ENCODE measurements at places on chromosomes 3 and 15. TPM values are rescaled to one million over a fixed set of nuclear protein-coding genes. Genes with fewer than 3 reads are reported as not detected.

DNA sequence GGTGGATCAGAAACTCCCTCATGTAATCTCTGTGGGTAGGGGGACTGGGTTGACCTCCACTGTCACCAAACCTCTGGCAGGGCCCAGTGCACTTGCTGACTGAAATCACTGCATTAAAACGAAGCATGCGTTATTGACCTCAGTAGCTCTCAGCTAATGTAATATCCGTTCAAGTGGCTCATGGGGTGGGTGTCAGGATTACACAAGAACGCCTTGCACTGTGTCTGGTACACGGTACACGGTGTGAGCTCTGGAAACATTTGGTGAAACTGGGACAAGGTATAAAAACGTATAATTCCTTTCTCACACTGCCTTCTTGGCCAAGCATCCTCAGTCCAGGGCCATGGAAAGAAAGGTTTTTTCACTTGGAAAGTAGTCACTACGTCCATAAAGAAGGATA is 11.9 kb downstream of the LRTM1 start:
- no peak for DNase-seq

- DNase-seq: no peak
Measured at GRCh38 chr15:71083349-71083748, 31.9 kb upstream of the THSD4 start.

Gene PRSS50
- 0.10 TPM for polyA plus RNA-seq

Gene IQCH
- polyA plus RNA-seq: 0.22 TPM
